ENCODE measurements at places on chromosomes 3 and 15.

DNA sequence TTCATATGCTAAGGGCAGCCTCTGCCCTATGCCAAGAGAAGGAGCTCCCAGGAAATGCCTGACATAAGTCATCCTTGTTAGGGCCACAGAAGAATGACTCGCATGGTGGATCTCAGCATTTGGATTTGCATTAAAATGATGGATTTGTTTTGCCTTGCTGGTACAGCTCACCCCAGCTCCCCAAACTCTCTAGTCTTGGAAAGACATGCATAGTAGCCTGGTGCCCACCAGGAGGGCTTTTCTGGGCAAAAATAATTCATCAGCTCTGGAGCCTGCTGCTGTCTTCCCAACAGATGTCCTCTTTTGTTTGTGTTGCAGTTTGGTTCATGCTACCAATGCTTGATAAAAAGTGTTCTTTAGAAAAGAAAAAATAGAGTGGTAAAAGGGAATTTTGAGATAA, 833.0 kb downstream of the AGBL1 start:
- DNase-seq, result no peak

- no peak for DNase-seq
Measured at GRCh38 chr3:160437083-160437455, 12.5 kb downstream of the TRIM59 start.

DNA sequence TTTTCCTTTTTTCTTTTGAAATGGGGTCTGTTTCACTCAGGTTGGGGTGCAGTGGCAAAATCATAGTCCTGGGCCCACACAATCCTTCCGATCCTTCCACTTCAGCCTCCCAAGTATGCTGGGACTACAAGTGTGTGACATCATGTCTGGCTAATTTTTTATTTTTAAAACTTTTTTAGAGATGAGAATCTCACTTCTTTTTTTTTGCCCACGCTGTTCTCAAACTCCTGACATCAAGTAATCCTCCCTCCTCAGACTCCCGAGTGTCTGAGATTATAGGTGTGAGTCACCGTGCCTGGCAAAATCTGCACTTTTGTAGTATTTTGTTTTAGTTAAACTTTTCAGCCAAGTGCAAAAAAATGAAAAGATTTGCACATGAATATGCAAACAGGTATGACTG, 171.0 kb downstream of the FNDC3B start:
- DNase-seq, result no peak

DNA sequence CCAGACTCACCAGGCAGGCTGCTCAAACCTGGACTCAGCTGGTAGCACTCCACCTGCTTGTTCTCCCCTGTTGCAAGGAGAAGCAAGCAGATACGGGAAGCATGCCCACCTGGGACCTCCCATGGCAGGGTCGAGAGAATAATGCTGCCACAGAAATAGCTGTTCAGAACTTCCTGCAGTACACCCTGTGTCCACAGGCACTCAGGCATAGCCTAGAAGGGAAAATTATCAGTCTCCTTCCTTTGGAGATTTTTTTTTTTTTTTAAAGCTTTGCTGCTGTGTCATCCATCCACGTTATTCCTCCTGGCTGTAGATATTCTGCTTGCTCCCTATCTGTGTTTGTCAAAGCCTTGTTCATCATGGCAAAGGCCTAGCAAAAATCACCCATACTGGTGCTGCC, 32.7 kb upstream of the RPS17 start:
- DNase-seq, result no peak

DNA sequence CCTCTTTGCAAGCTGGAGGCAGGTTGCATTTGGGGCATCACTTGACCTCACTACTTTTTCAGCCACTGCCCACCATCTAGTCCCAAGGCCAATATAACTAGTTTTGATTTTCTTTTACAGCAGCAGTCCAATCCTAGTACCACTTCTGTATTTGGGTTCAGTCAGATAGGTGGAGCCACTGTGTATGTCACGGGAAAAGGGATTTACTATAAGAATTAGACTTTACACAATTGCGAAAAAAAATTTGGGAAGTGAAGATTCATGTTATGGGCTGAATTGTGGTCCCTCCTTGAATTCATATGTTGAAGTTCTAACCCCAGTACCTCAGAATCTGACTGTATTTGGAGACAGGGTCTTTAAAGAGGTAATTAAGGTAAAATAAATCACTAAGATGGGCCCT, 37.4 kb upstream of the NMNAT3 start:
- DNase-seq, result no peak

DNA sequence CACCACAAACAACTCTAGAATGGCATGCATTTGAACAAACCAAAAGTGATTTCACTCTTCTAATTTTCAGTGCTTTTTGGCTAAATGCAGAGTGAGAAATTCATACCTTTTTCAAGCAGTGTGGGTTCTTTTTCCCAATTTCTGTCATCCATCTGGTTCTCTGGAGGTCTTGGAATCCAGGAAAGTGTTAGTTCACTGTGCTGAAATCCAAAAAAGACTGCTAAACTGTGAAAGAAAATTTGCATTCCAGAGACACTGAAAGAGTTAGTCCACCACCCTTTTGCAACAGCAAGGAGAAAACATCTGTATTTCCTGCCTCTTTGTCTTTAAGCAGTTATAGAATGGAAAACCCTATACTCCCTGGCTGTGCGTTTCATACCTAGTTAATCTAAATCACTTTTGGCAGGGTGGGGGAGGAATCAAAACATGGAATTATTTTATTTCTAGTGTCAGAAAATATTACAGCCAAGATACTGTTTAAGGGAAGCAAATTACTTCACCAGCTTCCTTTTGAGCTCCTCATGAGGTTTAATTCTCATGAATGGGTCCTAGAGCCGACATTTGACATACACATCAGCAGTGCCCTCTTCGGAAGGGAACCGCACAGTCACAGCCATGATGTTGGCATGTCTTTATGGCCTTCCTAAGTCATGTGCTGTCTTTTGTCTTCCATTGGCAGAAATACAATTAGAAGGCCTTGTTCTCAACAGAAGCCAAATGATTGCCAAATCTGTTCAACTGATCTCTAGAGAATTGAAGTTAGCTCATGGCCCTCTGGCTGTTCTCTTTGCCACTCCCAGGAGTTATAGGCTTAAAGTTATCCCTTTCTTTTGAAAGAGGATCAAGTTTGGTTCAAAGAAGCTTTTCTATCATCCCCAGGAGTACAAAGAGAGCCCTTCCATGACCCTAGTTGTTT, 317.7 kb upstream of the TPRG1 start:
- DNase-seq, result no peak

- DNase-seq, result no peak
Measured at GRCh38 chr15:66287461-66288057, 5.8 kb upstream of the DIS3L start.

- DNase-seq, result no peak
Measured at GRCh38 chr3:120144267-120144666, 50.0 kb upstream of the GSK3B start.

DNA sequence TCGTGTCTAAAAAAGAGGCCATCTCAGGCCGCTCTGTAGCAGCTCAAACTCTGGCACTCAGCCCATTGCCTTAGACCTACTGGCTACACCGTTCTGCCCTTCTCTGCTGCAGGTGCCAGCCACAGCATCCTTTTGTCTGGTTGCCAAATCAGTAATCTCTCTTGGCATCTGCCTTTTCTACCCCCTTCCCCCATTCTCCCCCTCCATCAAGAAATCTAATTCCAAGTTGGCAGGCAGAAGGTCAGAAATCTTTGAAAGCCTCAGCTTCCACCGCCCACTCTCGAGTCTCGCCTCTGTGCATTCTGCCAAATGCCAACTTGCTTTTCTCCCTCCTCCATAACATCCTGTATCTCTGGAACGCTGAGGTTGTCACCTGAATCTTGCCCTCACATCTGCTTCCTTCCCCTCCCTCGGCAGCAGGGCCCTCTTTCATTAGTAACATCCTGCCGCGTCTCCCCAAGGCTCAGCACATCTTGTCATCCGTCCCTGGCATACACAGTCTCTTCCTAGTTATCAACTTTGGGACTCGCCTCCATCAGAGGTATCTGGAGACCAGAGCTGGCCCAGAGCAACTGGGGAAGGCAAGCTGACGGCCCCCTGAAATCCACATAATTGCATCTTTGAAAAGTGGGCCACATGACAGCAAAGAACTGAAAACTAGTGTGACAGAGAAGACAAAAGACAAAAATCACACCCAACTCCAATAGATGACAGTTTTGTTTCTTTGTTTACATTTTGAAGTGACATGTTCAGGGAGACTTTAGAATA, 312.0 kb upstream of the CCDC54 start:
- DNase-seq, result no peak

DNA sequence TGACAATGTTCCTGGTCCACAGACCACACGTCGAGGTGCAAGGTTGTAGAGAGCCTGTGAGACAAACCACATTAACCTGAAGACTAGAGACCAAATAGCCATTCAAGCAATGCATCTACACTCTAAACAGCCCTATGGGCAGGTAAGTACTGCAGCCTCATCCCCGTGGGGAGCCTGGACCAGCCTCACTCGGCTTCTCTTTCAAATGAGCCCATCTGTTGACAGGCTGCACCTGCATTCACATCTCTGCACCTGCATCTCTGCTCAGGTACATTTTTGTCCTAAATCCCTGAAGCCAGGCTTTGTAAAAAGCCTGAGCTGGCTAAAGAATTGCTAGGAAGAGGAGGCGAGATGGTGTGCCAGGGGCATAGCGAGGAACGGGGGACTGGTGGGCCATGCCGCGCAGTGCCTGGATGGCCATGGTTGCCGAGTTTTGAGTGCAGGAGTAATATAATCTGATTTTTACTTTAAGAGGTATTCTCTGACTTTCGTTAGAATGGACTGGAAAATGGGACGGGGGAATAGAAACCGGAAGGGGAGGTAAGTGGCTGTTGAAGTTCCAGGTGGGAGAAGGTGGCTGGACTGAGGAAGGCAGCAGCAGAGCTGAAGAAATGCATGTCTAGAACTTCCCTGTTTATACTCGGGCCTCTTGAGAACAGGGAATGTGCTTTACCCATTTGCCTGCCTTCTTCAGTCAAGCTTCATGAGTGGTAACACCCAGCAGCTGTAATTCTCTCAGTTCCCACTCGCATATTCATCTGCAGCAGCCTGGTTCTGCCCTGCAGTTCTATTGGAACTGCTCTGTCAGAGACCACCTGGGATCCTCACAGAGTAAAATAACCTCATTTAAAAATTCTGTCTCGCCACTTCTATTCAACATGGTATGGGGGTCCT, 226.4 kb downstream of the OPA1 start:
- no peak for DNase-seq

GRCh38 chr3:13671482-13672233, 122.7 kb downstream of the FBLN2 start:
- DNase-seq, result no peak

- DNase-seq, result no peak
Measured at GRCh38 chr3:66140743-66141372, 79.9 kb upstream of the SLC25A26 start.

DNA sequence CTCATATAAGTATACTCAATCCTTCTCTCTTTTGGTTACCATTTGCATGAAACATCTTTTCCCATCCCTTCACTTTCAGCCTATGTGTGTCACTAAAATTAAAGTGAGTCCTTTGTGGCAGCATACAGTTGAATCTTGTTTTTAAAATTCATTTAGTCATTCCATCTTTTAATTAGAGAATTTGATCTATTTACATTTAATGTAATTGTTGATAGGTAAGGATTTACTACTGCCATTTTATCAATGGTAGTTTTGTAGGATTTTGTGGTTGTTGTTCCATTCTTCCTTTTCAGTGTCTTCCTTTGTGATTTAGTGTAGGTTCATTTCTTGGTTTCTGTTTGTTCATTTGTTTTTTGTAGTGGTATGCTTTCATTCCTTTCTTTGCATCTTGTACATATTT, 191.9 kb upstream of the CTNNB1 start:
- DNase-seq, result no peak

DNA sequence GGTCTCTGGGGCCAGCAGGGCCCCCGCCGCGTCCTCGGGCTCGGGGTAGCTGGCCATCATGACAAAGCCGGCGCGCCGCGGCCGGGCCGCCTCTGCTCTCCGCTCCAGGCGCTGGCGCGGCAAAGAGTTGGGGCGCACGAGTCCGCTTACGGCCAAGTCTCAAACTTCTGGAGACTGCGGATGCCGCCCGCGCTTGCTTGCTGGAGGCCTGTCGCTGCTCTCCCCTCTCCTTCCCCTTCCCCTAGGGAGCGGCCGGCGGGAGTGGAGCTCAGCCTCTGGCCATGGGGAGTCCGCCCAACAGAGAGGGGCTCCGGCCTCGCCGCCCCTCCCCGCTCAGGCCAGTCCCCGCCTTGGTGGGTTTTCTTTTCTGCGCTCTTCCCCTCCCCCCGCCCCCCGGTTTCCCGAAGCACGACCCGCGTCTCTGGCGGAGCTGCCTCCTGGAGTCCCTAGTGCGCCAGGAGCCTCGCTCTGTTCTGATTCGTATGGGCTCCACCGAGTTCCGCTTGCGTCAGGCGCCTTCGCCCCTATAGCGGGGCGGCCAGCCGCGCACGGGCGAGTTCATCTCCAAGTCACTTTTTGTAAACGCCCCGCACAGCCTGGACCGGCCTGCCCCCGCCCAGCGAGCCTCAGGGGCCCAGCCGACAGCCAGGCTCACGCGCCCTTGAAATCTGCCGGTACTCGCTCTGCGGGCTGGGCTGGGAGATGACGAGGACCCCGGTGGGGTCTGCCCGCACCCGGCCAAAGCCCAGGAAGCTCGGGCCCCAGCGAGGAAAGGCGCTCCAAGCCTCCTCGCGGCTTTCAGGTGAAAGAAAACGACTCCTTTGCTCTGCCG, at the start of the genes FOXL2 and FOXL2NB:
Gene FOXL2, minus strand, starts transcription at position 475 of the 832 bp plus-strand sequence. Its CDS starts 415 bp downstream, at position 60.
Gene FOXL2NB, plus strand, starts transcription at position 555 of the 832 bp plus-strand sequence. Its CDS starts 148 bp downstream, at position 703.
- DNase-seq, result no peak

- peak; percentile 19 for DNase-seq
Measured at GRCh38 chr3:107676469-107677309, 153.9 kb downstream of the BBX start.

DNA sequence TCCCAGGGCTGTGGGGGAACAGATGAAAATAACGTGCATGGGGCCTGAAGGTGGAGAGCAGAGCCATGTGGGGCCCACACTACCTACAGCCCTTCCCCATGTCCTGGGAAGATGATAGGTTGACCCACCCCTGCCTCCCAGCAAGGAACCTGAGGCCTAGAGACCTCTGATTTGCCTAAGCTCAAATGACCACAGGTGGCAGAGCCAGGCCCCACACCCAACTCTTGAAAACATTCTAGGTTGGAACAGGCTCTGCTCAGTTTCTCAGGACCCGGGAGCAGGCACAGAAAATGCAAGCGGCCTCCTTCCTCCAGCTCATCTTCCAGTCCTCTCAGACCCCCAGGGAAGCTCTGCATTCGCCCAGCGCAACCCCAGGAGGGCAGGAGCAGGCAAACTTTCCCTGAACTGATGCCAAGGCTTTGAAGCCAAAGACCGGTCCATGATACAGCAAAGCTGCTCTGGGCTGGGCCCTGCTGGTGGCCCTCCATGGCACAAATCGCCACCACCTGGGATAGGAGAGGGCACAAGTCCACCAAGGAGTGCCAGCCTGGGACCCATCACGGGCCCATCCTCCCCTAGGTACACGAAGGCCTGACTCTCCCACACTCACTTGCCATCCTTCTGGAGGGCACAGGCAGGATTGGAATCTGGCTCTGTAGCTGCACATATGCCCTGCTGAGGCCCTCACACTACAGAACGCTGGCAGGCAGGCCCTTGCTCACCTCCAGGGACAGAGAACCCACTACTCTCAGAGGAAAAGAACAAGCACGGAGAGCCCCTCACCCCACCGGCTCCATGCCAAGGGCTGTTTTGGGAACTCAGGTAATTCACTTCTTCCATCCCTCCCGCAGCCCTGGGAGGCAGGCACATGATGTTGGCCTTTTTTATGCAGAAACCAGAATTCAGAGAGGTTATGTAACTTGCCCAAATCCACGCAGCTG, 51.0 kb upstream of the FURIN start:
- DNase-seq, result no peak

Measured in NCI-H748 treated with DMSO at 0.1 percent for 48 hours (cell line).